ENCODE measurements at places on chromosomes 12 and 14.

DNA sequence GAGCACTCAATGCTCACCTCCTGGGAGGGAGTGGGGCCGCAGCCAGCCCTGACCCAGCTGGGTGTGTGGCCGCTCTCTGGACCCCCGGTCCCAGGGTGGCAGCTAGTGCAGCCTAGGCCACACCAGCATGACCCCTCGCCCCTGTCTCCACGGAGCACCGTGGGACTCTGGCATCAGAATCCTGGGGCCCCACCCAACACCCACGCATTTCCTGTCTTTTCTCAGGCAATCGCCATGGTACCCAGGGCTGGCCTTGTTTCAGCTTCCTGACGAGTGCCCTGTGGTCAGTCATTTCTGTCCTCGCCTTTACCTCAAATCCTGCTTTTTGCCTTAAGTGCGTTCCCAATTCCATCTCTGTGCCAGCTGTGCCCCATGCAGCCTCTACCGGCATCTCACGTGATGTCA lies 15.9 kb downstream of the PACS2 start:
- no peak for DNase-seq

DNA sequence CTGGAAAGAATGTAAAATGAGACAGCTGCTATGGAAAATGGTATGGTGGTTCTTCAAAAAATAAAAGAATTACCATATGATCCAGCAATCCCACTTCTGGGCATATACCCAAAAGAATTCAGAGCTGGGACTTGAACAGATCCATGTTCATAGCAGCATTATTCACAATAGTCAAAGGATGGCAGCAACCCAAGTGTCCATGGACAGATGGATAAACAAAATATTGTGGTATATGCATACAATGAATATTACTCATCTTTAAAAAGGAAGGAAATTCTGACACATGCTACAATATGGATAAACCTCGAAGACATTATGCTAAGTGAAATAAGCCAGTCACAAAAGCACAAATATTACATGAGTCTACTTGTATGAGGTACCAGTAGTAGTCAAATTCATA lies 9.1 kb downstream of the RAB2B start:
- DNase-seq = no peak

DNA sequence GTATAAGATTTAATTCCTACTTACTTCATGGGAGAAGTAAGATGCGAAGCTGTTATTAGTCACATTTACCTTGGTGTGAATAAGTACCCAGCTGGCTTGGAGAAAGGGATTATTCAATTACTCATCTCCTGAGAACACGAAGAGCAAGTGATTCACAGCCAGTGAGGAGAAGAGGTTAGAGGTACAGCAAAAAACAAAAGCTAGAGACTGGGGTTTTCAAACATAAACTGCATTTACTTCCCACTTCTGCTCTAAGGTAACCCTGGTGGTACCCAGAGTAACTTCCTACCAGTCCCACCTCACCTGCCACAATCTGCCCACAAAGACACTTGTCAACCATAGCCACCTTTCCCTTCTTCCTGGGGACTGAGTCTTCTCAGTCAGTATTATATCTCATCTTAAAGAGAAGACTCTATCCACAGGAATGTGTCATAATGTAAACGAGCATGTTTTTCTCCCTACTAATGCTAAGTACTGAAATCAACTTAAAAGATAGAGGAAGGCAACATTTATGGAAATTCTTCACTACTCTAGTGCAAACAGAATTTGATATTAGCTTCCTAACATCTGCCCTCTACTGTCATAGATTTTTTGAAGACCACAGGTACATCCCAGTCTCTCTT lies 6.0 kb upstream of the IL22 start:
- no peak for DNase-seq

- DNase-seq = no peak
Observed at GRCh38 chr14:73842851-73843250, 8.8 kb upstream of the PTGR2 start.

DNA sequence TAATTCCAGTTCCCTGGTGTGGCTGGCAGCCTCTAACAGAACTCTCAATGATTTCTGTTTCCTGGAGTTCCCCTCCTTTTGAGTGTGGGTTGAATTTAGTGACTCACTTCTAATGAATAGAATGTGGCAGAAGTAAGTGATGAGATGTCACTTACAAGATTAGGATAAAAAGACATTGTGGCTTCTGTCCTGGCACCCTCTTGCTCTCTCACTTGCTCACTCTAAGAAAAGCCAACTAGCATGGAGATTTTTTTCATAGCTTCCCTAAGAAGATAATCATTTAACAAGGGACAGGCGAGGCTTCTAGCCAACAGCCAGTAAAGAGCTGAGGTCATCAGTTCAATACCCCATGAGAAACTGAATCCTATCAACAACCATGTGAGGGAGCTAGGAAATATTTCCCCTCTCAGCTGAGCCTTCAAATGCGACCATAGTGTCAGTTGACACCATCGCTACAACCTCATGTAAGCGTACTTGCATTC lies 156.7 kb downstream of the TMTC3 start:
- no peak for DNase-seq

DNA sequence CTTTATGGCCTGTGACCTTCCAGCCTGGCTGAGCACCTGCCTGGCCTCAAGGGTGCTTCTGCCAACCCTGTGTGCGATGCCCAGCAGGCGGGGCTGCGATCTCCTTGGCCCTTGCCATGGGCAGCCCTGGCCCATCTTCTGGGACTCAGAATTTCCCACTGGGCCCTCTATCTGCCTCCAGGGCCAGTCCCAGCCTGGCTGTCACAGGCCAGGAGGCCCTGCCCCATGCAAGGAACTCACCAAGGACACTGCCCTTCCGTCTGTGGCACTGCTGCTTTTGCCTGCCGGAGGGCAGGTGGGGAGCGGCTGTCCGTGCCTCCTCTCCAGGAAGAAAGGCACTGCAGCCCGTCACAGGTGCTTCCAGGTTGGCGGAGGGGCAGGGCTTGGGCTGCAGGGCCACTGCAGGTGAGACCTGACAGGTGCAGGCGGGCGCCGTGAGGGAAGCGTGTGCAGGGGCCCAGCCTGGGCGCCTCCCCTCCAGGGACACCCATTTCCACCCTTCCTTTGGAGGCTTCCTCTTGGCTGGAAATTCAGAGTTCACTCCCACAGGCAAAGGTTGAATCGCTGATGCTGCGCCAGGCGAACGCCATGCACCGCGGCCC lies 177.8 kb downstream of the KIF26A start:
- no peak for DNase-seq

DNA sequence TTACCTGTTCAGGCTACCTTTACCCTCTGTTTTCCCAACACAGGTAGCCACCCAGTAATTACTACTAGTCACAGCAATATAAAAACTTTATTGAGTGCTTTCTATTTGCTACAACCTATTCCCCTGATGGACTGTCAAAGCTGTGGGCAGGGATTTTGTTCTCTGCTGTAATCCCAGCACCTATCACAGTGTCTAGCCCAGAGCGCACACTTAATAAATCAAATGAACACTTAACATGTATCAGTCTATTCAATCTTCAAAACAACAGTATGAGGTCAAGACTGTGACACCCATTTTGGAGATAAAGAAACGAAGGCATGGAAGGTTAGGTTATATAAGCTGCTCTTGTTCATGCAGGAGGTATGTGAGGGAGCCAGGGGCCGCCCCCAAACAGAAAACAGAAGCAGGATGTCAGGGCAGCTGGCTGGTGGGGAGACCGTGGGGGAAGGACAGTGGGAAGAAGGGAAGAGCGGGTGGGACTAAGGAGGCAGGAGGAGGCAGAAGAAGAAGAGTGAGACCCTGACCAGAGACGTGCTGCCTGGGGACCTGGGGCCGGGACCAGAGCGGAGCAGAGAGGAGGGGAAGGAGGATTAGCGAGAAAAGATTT lies 1.7 kb downstream of the TNFRSF1A start:
- DNase-seq = no peak

DNA sequence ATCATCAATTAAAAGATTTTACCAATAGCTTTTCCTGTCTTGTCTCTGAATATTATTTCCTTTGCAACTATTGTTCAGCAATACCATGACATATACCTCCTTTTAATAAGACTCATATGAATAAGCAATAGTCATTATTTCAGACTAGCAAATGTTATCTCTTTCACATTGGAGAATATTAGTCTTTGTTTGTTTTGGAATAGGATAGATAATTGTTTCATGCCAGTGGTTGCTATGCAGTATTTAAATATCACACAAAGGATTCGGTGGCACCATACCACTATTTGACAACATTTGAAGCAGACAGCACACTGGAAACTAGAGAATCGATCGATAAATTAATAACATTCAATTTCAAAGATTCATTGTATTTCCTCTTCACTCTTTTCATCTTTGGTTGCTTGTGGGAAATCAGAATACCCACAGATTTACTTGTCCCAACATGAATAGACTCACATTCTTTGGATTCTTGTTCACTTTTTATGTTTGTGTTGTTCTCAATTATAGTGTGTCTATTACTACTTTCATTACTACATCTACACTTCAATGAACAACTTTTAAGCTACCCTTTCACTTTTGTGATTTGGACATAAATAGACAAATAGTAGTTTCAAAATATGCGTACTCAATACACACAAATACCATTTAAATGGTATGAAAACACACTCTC lies 42.7 kb upstream of the TBPL2 start:
- DNase-seq = no peak

DNA sequence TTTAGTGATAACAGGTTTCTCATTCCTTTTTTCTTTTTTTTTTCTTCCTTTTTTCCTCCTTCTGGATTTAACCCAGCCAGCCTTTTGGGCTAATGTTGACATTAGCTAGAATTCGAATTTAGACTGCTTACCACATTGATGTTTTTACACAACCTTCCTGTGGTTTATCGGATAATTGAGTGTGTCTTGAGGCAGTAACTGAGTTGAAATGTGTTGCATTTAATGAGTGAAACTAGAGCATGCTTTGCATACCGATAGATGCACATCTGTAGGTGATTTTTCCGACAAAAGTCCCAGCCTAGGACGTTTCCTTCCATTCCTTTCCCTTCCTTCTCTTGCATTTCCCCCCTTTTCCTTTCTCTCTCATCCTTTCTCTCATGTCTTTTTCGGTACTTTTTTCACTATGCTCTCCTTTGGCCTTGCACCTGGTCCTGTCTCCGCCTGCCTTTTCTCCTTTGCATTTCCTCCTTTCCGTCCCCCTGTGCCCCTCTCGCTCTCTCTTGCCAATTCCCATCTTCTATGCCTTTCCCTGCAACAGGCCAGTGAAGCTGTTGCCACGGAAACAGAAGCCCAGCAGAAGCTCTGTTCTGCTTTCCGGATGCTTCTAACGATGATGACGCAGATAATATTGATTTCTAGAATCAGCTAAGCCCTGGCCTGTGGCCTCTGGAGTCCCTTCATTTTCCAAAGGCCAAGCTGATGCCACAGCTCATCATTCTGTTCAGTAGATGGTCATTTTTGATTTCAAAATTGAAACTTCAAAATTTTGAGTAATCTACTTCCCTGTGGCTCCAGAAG lies 76.1 kb downstream of the SLC25A47 start:
- no peak for DNase-seq

DNA sequence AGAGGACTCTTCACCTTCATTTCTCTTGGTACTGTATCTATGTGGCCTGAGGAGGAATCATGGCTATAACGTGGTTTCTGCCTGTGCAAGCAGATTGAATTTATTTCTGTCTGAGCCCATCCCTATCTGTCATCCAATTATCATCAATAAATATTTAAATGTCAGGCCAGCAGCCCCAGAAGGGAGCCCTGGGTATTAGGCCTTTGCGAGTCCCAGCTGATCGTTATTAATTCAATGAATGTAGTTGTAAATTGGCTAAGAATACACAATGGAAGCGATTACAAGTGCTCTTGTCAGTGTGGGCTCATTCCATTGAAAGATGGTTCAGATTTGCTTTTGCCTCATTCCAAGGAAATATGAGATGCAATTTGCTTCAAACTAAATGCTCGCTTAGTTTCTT lies 142.0 kb downstream of the KTN1 start:
- no peak for DNase-seq

GRCh38 chr12:779745-780734 lies 27.7 kb downstream of the WNK1 start:
- DNase-seq = no peak

DNA sequence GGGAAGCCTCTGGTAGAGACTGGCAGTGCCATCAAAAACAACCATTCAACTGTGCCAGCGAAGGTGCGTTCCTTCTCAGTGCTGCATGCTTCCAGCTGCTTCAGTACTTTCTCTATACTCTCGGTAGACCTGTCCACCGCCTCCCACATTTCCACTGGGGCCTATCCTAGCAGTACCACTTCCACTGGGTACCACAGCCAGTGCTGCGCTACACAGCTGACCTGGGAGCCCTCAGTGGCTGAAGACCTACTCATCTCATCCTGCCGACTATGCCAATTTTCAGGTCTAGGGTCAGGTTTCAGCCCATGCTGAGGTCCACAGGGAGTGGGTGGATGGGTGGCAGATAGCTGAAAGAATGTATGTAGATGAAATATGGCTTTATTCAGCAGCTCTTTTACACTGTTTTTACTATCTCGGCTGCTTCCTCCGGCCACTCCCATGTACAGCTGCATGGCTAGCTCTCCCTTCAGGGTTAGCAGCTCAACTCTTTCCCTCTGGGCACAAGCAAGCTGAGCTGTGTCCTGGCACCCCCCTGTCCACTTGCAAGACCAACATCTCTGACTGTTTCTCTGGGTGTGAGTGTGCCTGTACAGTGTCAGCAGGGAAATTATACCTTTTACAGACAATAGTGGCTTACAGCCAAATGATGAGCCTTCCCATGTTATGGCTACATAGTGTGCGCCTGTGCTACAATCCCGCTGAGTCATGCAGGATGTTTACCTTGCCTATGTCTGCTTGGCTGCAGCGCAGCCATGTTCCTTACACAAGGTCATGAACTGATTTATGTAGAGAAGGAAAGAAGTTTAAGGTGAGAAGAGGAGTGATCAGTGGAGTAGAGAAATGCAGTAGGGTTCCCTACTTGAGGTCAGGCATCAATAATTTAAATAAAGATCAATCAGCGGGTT lies 125.7 kb upstream of the DDHD1 start:
- no peak for DNase-seq

GRCh38 chr14:29108908-29109307 lies 342.3 kb downstream of the FOXG1 start:
- DNase-seq = no peak

DNA sequence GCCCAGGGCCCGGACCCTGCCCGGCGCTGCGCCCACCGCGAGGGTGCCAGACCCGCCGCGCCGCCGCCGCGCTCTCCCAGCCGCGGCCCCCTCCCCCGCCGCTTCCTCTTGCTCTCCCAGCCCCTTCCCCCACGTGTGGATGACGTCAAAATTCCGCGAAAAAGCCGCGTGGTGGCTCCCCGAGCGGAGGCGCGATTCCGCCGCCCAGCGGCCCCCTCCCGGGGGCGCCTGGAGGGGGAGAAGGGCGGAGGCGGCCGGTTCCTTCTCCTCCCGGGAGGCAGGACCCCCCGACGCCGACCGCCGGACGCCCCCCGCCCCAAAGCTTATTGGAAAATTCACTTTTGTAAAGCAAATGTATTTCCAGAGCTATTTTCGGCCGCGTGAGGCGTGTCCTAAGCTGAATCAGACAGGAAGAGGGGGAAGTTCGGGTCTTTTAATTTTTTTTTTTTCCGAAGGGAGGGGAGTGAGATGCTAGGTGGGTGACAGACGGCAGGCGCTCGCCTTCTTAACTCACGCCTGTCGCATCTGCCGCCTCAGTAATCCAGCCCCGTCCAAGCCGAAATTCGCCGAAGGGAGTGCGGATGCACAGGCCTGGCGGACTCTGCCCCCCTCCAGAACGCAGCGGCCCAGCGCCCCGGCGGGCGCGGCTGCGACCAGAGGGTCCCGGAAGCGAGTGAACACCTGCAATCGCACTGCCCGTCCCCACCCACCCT lies 4.1 kb upstream of the CCND2 start:
- DNase-seq = peak; percentile 88

- DNase-seq = no peak
Observed at GRCh38 chr12:4120316-4120917, 153.1 kb upstream of the CCND2 start.

GRCh38 chr14:76848879-76849278 lies 22.7 kb downstream of the LRRC74A start:
- DNase-seq = no peak

All from activated CD4-positive, alpha-beta T cell treated with anti-CD3 and anti-CD28 coated beads for 1 hour (primary cell).